ENCODE measurements at places on chromosomes 4 and X. TPM values are rescaled to one million over a fixed set of nuclear protein-coding genes. Genes with fewer than 3 reads are reported as not detected.

Gene SERPINA7
- total RNA-seq = not detected

Gene CT45A3
- total RNA-seq = not detected

Gene ADH1C
- 0.73 TPM for total RNA-seq

Gene PHF8
- 15.6 TPM for total RNA-seq

All from subcutaneous preadipocyte (primary cell).